ENCODE measurements at places on chromosomes 11 and 22.

DNA sequence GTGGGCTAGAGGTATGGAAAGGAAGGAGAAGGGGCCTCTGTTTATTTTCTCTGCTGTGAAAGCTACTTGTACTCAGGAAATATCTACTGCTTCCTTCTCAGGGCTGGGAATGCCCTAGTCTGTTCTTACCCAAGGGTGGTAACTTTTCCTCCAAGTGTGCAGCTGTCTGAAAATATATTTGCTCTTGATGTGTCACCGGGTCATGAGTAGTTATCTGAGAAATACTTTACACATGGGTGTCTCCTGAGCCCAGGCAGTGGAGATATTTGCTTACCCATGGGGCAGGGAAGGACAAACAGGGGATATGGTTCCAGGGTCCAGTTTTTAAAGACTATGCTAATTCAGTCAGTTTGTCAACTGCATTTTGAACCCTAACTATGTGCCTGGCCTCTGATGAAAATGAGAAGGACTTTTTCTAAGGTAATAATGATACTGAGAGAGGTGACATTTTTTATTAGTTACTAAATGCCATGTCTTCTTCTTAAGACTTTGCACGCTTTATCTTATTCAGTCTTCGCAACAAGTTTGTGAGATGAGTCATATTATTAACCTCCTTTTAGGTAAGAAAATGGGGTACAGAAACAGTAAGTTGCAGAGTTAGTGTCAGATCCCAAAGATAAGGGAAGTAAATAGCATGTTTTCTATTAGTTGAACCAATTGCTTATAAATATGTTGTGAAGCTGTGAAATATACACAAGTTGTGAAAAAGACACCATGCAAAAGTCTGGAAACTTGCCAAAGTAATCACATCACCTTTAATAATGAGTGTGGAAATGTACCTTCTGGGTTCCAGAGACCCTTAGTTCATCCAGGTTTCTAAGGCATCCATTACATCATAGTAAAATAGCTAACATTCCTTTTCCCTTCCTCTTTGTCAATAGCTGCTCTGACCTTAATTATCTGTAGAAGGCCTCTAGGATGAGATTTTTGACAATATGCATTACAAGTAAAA, 22.9 kb downstream of the SYTL2 start:
- DNase-seq, result no peak

DNA sequence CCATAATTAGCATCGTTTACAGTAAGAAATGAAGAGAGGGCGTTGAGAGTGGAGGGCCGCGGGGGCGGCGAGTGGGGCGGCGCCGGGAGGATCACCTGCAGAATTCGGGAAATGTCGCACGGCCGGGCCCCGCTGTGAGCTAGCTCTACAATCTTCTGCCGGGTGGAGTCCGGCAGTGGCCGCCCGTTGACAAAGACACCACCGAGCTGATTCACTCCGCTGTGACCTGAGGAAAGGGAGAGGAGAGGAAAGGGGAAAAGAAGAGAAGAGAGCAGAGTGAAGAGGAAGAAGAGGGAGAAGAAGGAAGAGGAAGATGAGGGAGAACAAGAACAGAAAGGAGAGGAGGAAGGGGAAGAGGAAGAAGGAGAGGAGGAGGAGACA, 8.5 kb downstream of the PAX6 start:
- no peak for DNase-seq

- DNase-seq, result no peak
These were observed 30.6 kb downstream of the TUB start for GRCh38 chr11:8111636-8112035.

DNA sequence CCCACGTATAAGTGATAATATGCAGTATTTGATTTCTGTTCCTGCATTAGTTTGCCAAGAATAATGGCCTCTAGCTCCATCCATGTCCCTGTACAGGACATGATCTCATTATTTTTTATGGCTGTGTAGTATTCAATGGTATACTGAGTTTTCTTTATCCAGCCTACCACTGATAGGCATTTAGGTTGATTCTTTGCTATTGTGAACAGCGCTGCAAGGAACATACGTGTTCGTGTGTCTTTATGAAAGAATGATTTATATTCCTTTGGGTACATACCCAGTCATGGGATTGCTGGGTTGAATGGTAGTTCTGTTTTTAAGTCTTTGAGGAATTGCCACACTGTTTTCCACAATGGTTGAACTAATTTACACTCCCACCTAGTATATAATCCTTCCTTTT, 1.5 kb upstream of the FAM111A start:
- DNase-seq, result no peak

DNA sequence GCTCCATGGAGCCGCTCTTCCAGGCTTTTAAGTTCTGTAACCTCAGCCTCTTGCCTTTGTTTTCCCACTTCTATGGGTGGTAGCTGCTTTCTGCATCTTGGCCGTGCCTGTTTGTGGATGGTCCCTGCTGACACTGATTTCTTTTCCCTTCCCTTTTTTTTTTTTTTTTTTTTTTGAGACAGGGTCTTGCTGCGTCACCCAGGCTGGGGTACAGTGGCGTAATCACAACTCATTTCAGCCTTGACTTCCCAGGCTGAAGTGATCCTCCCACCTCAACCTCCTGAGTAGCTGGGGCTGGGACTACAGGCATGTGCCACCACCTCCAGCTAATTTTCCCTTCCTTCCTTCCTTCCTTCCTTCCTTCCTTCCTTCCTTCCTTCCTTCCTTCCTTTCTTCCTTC, 57.7 kb upstream of the EP300 start:
- DNase-seq, result no peak

DNA sequence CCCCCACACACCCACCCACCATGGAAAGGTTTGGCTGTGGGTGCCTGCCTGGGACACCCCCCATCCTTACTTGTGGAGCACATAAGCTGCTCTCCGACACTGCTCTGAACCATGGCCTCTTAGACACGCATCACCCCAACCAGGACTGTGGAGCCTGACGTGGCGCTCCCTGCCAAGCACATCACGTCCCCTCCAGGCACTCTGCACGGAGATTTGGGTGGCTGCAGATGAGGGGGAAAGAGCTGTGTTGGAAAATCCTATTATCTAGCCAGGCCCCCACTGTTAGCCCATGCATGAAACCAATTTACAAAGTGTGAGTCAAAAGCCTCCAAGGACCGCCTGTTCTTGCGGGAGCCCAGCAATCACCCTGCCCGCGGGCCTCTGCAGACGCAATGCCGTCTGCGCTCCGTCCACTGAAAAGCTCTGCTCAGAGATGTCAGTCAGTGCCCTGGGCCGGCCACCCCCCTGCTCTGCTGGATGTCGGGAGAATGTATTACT, 163.4 kb upstream of the NECTIN1 start:
- no peak for DNase-seq

DNA sequence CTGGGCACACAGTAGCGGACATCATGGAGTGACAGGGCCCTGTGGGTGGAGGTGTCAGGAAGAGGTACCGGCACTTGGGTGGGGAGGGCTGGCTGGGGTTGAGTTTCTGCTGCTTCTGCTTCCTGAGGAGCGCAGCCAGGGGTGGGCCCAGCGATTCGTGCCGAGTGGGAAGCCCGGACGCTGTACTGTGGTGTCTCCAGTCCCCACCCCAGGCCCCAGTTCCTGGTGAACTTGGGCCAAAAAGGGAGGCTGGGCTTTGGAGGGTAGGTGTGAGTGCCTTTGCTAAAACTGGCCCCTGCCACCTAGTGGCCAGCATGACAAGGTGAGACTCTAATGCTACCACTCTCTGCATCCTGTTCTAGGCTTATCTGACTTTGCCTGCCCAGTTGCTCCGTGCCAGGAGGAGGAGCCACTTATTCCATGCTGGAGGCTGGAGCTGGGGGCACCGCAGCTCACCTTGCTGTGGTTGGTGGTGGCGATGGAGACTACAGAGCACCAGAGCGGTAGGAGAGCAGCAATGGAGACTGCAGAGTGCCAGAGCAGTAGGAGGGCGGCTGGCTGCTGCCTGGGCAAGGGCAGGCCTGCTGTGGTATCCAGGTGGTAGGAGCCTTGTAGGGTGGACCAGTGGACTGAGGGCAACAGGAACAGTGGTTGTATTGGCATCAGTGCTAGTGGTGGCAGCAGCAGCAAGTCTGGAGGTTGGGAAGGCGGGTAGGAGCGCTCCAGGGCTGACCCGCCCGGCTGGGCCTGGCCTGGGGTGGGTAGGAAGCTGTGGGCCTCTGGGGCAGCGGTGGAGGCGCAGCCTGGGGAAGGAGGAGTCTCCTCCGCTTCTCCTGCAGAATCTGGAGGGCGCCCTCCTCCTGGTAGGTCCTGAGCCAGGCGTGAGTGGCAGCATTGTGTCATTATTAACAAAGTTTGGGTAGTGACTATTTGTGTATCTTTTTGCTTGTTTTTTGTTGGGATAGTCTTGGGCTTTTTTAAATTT, 2.2 kb upstream of the RFPL2 start:
- DNase-seq, result peak; percentile 40

DNA sequence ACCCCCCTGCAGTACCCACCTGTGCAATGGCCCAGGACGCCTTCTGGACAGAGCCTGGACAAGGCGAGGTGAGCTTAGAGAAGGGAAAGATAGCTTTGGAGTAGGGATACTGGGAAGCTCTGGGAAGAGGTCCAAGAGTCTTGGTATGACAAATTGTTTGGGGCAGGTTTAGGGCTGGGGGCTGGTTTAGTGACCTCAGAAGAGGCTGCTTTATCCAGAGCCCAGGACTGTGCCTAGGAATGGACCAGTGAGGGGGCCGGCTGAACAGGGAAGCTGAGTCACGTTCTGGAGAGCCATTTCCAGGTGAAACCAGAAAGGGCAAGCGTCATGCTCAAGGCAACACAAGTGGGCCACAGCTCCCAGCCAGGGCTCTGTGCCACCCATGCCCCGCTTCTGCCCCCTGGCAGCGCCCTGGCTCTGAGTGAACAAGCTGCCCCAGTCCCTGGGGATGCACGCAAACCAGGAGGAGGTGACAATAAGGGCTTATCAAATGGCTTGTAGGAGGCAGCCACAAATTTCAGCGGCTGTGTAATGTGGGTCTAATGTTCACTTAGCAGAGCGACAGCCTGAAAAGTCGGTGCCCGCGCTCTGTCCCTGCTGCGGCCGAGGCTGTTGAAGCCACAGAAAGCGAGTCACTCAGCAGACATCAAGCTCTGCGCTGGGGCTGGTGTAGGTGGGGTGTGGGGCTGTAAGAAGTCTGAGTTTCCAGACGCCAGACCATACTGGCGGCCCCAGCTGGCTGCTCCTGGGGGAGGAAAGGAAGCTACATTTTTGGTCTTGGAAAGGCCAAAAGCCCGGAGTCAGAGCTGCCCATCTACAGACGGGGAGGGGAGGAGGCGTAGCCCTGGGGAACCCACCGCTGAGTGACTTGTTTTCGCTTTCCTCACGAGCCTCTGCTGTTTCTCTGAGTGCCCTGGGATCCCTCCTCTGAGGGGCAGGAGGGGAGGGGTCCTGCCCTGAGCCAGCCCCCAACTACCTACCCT, 18.3 kb upstream of the SYT7 start:
- DNase-seq, result peak; percentile 51

DNA sequence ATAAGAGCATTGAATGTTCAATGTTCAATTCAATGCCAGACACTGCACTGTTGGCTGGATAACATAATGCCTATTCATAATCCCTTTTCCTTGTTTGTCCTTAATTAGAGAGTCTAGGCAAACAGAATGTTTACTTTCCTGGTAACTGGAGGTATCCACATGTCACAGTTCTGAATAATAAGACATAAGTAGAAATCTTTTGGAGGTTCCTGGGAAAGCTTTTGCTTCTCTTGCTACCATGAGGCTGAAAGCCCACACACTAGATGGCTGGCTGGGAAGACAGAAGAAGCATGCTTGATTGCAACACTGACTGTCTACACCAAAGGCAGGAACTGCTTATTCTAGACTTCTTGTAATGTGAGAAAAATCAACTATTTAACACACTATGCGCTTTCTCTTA, 79.5 kb downstream of the GAB2 start:
- no peak for DNase-seq

DNA sequence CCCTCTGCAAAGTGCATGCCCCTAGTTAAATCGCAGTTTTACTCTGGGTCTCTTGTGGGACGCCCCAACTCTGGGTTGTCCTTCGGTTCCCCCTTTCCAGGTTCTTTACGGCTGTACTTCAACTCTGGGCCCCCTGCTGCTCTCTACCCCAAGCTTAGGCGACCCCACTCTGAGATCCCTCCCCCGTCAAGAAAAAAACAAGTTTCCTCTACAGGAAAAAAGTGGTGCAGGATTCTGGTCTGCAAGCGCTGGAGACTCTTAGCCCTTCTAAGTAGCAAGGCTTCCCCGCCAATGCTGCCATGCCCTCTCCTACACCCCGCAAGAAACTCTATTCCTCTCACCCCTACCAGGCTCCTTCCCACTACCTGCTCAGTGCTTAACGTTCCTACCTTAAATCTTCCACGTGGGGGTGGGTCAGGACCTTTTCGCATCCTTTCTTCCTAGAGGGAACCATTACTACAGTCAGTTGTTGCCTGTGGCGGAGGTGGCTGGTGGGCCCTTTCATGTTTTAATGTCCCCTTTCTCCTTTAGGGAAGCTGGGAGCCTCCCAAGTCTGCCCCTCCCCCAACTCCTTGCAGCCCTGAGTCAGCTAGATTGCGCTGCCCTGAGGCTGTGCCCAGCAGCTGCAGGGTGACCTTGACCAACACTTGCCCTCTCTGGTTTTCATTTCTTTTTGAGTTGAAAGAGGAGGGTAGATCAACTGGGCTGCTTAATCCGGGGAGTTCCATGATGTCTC, 1.4 kb downstream of the NEFH start:
- no peak for DNase-seq

- DNase-seq, result peak; percentile 42
These were observed 1.8 kb downstream of the YWHAH start for GRCh38 chr22:31945971-31946680.

DNA sequence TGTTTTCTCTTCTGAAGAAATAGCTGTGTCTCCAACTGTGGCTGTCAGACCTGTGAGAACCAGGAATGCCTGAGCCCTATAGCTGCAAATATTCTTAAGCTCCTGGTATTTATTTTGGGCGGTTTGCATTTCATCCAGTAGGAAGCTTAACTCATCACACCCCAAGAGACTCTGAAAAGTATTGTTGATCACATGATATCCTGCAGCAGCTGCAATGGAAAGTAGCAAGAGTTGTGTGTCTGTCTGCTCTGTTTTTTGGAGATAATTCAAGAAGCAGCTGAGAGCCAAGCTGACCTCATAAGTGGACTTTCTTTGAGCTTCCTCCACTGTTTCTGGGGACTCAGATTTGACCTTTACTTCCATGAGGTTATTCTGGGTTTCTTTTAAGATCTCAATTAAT, 36.4 kb upstream of the MRPL17 start:
- peak; percentile 49 for DNase-seq

- DNase-seq, result no peak
These were observed 120.6 kb downstream of the MICAL3 start for GRCh38 chr22:17903564-17904295.

All from choroid plexus epithelial cell (primary cell).